Lung microvascular endothelial cell (primary cell): ENCODE measurements at places on chromosomes 6 and 20. TPM values are rescaled to one million over a fixed set of nuclear protein-coding genes. Genes with fewer than 3 reads are reported as not detected.

- no peak for DNase-seq
These were observed 476.8 kb upstream of the SOX4 start for GRCh38 chr6:21116736-21117135.

GRCh38 chr6:93970684-93971083, 551.3 kb upstream of the EPHA7 start:
- DNase-seq, result no peak

- DNase-seq, result no peak
These were observed 2.5 kb downstream of the TRIM10 start for GRCh38 chr6:30158475-30159040.

HFE gene
- 1.4 and 1.7 TPM in 2 replicates for total RNA-seq

MYMX gene
- total RNA-seq, result 0.22 TPM in 1 of 2 replicates, not detected in the other
